ENCODE measurements at places on chromosomes 4 and X.
A peak's percentile ranks its signal among the peaks of the same experiment; 100 is the strongest.

DNA sequence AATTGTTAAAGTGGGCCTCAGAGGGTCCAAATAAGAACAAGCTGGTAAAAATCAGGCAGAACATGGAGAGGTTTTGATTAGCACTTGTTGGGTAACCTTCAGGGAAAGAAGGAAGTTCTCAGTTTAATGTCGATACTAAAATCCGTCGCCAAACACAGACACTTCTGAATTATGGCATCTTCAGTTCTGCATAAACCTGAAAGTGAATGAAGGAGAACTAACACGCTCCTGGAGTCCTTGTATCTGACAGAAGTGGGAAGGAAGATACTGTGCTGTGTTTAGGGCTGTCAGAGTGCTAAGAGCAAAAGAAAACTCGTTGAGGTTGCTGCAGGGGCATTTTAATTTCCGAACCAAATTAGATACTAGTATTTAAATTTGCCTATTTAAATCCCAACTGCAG, 106.2 kb downstream of the TMA16 start:
- DNase-seq: no peak

DNA sequence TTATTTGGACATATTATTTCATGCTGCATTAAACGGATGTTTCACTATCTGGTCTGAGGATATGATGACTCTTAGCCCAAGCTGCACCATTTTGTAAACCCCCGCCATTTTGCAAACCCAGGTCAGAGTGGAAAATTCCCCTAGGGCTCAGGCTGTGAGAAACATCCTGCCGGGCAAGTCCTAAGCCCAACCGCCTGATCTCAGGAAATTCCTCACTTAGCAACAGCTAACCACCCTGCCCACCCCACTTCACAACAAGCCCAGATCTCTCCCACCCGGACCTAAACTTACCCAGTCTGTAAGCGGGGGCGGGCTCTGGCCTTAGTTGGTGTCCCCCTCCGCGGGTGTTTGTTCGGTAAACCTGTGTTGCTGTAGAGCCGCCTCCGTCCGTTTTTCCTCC, 2747.1 kb downstream of the PCDH7 start:
- no peak for DNase-seq

GRCh38 chr4:151408380-151408629, 671 bp upstream of the FHIP1A start:
- DNase-seq: no peak

DNA sequence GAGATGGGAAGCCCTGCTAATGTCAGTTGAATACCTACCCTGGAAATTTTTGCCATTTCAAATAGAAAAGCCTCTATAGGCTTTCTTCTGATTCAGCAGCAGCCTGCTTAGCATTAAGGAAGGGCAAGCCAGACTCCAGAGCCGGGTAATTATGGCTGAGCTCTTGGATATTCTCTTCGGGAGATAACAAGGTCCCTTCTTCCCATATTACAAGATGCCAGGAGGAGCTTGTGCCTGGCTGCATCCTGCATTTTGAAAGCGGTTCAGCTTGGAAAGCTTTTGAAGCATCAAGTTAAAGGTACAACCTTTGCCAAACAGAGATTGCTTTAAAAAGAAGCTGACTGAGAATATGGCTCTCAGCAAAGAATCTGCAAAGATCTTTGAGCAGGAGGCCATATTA, 399.6 kb upstream of the RPS6KA3 start:
- DNase-seq: no peak

DNA sequence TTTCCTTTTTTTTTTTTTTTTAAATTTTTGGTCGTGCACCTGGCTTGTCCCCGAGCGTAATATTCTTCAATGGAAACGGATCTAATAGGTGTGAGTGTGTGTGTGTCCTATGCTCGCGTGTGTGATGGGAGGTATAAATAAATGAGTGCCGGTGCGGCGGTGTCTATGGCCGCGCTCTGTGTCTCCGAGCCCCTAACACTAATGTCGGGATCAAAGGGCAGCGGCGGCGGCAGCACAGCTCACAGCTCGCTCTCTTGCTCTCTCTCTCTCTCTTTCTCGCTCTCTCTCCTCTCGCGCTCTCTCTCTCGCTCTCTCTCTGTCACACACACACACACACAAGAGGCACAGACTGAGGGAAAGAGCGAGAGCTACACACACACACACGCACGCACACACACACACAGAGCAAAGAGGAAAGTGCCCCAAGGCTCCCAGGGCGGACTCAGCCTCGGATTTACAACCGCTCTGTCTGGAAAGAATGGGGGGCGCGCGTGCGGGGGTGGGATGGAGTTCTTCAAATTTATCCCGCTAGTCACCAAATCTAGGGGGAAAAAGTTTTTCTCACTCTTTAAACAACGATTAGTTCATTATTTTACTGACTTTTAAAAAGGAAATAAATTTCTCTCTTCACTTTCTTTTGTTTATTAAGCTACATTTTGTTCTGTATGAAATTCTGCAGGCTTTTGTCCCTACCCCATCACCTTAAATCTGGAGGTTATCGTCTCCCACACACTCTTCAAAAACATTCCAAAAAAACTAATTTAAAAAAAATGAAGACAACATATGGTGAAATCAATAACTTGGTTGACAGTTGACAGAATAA, at the start of gene ZNF827:
Gene ZNF827, minus strand, starts transcription at position 206 of the 823 bp plus-strand sequence. CDS start 416 bp downstream, outside the sequence.
- DNase-seq: peak; percentile 80

DNA sequence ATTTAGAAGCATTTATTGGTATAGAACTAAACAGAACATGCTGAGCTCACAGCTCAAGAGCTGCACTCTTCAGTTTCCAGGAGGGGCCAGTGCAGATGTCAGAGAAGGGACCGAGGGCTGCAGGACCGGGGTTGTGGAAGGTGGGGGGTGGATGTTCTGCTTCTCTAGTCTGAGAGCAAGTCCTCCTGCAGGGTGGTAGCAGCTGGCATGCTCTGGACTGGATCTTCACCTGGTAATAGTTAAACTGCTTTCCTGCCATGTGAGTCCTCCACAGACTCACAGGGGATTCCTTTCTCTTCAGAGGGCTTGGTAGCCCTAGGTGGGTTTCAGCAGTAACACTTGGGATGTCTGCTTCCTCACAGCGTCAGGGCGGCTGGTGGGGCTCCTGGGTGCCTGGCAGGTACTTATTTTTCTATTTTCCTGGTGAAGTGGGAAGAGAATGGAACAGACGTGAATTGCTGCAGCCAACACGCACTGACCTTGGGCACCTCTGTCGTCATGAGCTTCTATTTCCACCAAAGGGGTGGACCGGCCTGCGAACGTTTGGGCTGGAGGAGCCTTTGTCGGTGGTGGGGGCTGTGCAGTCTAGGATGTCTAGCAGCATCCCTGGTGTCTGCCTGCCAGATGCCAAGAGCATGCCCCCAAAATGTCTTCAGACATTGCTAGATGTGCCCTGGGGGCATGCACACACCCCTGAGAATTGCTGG, 2.5 kb downstream of the MAEA start:
- no peak for DNase-seq

GRCh38 chrX:109281483-109282275, 200.2 kb downstream of the GUCY2F start:
- no peak for DNase-seq

DNA sequence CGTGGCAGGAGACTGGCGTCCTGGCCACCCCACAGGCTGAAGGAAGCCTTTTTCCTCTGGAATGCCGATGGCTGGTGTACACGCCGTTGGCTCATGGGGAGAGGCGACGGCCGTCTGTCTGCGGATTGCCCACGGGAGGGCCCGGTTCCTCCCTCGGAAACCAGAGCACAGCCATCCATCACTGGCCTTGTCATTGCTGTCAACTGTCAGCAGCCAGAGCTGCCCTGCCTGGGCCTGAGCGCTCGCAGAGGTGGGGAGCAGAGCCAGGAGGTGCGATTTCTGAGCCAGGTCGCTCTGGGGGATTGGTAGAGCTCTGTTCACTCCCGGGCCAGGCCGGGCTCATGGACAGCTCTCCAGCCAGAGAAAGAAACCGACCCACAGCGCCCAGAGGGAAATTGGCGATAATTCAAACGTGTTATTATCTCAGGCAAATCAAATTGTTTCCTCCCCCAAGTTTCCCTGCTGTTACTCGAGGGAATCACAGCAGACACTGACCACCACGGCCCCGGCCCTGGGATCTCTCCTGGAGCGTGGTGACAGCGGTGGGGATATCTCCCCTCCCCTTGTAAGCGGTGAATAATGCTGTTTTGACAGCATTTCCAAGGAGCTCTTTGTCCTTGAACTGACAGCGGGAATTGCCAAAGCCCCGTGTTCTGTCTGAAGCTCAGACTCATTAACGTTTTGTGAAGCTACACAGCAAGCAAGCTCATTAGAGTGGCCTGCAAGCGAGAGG, 220.9 kb upstream of the PSAPL1 start:
- no peak for DNase-seq

- DNase-seq: peak; percentile 49
Observed at GRCh38 chr4:183106839-183107238, 7.8 kb downstream of the WWC2 start.

GRCh38 chr4:142550965-142551364, 295.1 kb downstream of the INPP4B start:
- DNase-seq: no peak

All from fibroblast of skin of back (primary cell).